ENCODE measurements at places on chromosomes 7 and 10. TPM values are rescaled to one million over a fixed set of nuclear protein-coding genes. Genes with fewer than 3 reads are reported as not detected.

SEMA4G gene
- total RNA-seq, result 0.78 TPM

H2BK1 gene
- total RNA-seq, result 1.8 TPM

PSD gene
- total RNA-seq, result 1.4 TPM

MYOF gene
- total RNA-seq, result 0.15 TPM

INPP5F gene
- total RNA-seq, result 45.9 TPM

SFTPA1 gene
- not detected for total RNA-seq

RNF32 gene
- total RNA-seq, result 2.9 TPM

MMP21 gene
- 0.10 TPM for total RNA-seq

PDK4 gene
- total RNA-seq, result 0.53 TPM

FRMPD2 gene
- not detected for total RNA-seq

NUDT13 gene
- total RNA-seq, result 4.6 TPM

GATA3 gene
- 0.53 TPM for total RNA-seq

- DNase-seq, result no peak
Measured at GRCh38 chr10:5748394-5748803, 63.8 kb downstream of the TASOR2 start.

DNA sequence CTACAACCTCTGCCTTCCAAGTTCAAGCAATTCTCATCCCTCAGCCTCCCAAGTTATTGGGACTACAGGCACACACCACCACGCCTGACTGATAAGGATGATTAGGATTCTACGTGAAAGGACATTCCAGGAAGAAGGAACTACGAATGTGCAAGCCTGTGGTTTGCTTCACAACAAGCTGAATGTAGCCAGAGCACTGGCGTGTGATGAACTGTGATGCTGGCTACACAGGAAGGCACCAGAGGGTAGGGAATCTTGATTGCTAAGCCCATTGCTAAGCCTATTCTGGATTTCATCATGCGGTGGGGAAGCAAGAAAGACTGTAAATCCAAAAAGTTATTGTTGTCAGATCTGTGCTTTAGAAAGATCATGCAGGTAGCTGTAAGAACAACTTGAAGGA lies 72.3 kb upstream of the SRRM3 start:
- DNase-seq, result no peak

GRCh38 chr10:13712837-13713581 lies 126.2 kb downstream of the PRPF18 start:
- DNase-seq, result peak; percentile 47

DNA sequence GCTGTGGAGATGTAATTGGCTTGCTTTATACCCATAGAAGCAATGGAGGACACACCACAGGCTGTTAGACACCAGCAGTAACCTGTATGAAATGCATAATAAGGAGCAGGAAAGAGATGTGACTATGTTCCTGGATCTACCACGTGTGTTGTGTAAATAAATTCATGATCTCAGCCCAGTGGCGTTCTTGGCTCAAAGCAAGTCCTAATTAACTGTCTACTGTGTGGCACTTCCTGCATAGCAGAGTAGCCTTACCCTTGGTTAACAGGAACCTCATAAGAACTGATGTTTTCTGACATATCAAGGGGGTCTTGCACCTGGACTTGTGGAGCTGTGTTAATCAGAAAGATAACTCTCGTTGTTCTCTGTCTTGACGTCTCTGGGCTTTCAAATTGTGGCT lies 25.7 kb upstream of the FAM180A start:
- DNase-seq, result no peak

GRCh38 chr10:5198386-5198785 lies 1.7 kb downstream of the AKR1C4 start:
- no peak for DNase-seq

- DNase-seq, result no peak
Measured at GRCh38 chr10:90969947-90970673, 49.2 kb upstream of the ANKRD1 start.

GRCh38 chr7:131071786-131072504 lies 255.7 kb upstream of the MKLN1 start:
- DNase-seq, result no peak

- no peak for DNase-seq
Measured at GRCh38 chr7:17369691-17370426, 71.4 kb downstream of the AHR start.

DNA sequence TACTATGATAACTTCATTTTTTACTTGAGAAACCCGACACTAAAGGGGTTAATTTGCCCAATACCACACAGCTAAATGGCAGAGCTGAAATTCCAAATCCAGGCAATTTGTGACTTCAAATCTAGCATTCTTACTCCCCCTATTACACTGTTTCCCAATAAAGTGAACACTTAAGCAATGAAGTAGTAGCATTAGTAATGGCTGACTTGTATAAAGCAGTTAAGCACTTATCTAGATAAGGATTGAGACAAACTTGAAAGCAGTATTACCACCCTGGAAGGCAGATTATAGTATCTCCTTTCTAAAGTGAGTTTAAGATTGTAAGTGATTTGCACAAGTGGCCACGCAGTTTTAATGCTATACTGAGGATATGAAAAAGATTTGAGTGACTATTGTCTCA lies 39.3 kb downstream of the WASL start:
- DNase-seq, result no peak

DNA sequence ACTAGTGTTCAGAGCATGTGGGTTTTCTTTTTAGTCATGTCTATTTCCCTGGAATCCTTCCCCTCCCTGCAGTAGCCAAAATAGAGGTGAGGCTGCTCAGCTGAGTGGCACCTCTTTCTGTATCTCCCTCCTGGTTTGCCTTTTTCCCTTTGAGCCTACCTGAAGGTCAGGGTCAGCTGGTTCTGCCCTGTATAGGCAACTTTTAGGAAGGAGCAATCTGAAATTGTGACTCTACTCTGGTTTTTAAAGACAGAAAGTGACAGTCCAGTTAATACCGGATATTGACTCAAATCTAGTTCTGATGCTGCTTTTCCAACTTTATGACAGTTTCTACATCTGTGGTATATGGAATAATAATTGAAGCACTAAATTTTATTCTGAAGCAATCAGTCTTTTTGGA lies 26.0 kb downstream of the CCM2 start:
- DNase-seq, result no peak

DNA sequence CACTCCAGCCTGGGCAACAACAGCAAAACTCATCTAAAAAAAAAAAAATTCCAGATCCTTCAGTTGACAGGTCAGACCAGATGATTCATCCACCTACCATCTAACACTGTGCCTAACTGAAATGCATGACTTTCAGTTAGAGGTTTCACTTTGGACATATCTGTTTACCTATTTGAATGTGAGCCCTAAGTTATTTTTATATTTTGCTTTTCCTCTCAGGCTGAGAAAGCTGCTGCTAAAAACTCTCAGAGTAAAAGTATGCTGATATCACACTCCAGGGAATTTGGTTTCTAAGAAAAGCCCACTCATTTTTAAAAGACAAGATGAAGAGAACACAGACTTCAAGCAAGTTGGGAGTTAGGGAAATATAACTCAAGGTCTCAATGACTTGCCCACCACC lies 126.0 kb downstream of the SGMS1 start:
- DNase-seq, result no peak

DNA sequence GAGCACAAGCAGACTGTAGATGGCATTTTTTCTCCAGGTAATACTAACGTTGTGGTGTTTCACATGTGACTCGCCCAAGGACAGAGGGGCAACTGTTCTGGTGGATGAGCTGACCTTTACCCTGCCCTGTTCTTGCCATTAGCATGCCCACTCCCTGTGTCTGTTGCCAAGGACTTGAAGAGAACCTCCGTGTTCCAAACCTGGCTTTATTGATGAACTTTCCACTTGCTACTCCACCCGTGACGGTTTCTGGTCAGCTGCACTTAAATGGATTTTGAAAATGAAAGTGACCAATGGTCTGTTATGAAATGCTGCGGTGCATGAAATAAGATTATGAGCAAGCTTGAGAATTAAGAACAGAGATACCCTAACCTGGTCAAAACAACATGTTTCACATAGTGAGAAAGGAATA lies 30.4 kb downstream of the LRRC4 start:
- DNase-seq, result no peak

DNA sequence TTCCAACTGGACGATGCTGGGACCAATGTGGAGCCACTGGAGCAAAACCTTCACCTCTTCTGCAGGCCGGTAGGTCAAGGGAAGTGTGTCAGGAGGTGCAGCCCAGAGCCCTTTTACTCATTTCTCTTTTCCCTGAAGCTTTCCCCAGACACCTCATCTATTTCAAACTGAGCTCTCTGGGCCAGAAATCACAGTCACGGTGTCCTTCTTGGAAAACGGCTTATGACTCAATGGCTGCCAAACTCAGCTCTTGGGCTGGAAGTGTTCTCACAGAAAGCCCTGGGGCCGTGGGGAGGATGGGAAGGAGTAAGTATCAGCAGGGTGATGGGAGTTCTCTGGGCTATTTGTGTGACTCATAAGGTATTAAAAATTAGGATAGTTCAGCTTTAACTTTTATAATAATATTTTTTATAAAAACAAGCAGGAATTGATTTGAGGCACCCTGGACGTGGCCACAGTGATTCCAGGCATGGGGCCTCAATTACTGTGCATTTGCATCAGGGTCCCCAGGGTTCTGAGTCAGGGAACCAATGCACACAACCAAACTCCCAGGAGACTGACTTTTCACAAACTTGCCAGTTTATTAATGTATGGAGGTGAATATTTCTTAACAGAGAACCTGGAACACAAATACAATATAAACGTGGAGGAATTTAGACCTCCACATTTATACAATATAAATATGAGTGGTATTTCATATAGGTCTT lies 187.4 kb upstream of the TMEM72 start:
- DNase-seq, result no peak

GRCh38 chr10:71216363-71216695 lies 4.0 kb downstream of the UNC5B start:
- no peak for DNase-seq

GRCh38 chr10:44370731-44371248 lies 14.1 kb downstream of the CXCL12 start:
- no peak for DNase-seq

DNA sequence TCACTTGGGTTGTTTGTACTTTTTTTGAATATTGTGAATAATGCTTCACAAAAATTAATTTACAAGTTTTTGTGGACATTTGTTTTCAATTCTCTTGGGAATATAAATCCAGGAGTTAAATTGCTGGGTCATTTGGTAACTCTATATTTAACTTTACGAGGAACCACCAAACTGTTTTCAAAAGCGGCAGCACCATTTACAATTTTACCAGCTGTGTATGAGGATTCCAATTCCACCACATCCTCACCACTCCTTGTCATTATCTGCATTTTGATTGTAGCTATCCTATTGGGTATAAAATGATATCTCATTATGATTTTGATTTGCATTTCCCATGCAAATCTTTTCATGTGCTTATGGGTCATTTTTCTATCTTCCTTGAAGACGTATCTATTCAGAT lies 4.0 kb upstream of the NUDT13 start:
- no peak for DNase-seq

GRCh38 chr7:30761214-30762156 lies 9.6 kb downstream of the INMT start:
- DNase-seq, result no peak

DNA sequence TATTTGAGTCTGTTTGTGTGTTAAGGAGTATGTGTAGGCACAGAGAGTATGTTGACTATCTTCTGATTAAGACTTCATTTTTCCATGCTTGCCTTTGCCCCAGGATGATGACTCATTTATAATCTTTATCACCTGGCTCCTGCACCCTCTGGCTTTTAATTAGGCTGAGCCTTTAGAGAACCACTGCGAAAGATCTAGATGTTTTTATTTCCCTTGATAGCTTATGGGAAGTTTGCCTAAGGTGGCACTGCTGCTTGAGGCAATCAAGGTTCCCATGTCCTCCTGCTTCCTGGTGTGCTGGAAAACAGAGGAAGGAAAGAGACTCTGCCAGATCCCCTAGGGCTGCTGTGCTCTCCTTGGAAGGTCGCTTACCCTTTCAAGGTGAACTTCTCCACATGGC lies 114.6 kb downstream of the ARL4A start:
- DNase-seq, result no peak

- DNase-seq, result no peak
Measured at GRCh38 chr10:93028883-93029282, 31.7 kb upstream of the CYP26C1 start.

DNA sequence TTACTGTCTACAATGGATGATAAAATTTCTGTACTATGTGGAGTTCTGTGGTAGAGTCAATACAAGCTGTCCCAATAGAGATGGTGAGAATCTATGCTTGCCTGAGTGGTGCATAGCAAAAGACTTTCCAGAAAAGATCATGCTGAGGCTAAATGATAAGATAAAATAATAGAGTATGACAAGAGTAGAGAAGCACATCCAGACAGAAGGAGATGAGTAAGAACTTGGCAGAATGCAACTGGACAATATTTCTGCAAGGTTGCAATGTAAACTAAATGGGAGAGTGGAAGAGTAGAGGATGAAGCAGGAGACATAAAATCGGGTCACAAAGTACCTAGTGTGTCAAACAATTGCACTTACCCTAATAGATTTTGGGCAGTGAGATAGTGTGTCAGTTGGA lies 347.6 kb downstream of the MDFIC start:
- no peak for DNase-seq

- no peak for DNase-seq
Measured at GRCh38 chr7:142025896-142026295, 30.2 kb downstream of the MGAM start.

DNA sequence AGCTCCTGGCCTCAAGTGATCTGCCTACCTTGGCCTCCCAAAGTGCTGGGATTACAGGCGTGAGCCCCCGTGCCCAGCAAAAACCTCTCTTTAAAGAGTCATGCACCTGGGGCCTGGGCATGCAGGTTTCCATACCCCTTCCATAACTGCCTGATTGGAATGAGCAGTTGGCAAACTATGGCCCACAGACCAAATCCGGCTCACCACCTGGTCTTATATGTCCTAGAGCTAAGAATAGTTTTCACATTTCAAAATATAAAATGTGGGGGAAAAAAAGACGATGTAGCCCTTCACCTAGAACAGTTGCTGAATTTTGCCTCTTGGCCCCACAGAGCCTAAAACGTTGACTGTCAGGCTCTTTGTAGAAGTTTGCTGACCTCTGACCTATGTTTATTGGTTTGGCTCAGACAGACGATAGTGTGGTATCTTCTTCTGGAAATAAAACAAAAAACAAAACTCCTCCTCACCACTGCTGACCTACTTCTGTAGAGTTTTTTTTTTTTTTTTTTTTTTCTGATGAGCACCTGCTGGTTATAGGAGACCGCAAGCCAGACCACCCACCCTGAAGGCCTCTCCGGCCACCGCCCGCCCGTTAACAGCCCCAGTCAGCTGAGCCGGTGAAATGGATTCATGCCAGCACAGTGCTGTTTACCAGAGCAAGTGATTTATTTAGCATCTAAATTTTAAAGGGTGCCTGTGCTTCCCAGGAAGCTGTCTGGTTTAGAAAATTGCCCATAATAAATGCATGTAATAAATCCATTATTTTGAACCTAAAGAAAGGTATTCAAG lies 33.5 kb upstream of the SFRP5 start:
- no peak for DNase-seq

GRCh38 chr7:2619116-2619515 lies 12.7 kb upstream of the TTYH3 start:
- DNase-seq, result no peak
